ENCODE measurements at places on chromosomes 7 and 10. TPM values are rescaled to one million over a fixed set of nuclear protein-coding genes. Genes with fewer than 3 reads are reported as not detected.

SEC31B gene
- total RNA-seq = 120 TPM

GPNMB gene
- 0.82 TPM for total RNA-seq

EGFR gene
- total RNA-seq = not detected

ZNF33A gene
- total RNA-seq = 21.4 TPM

OR2A42 gene
- total RNA-seq = not detected

HTR5A gene
- not detected for total RNA-seq
